CD4-positive, alpha-beta memory T cell (primary cell): ENCODE measurements at places on chromosomes 7 and 10. TPM values are rescaled to one million over a fixed set of nuclear protein-coding genes. Genes with fewer than 3 reads are reported as not detected.

AASS gene
- 3.0 TPM for total RNA-seq

NCF1 gene
- total RNA-seq = 5.0 TPM

RADIL gene
- total RNA-seq = not detected

GPR15LG gene
- total RNA-seq = not detected

TMEM229A gene
- total RNA-seq = not detected

ZPBP gene
- not detected for total RNA-seq

ZRANB1 gene
- 23.6 TPM for total RNA-seq

- no peak overlapping the region for H3K4me3 ChIP-seq
- no peaks in the 10 kb centered on the region for H3K27me3 ChIP-seq
- no peaks in the 10 kb centered on the region for H3K36me3 ChIP-seq
- peak; percentile 76 for DNase-seq
- H3K27ac ChIP-seq = peak overlapping the region; percentile 61
Measured at GRCh38 chr10:69425511-69426298, 9.0 kb upstream of the TACR2 start.

GRCh38 chr7:148537435-148537834, 53.1 kb upstream of the C7orf33 start:
- no peaks in the 10 kb centered on the region for H3K4me1 ChIP-seq
- no peaks in the 10 kb centered on the region for H3K27me3 ChIP-seq
- DNase-seq = no peak
- no peaks in the 10 kb centered on the region for H3K36me3 ChIP-seq
- no peak overlapping the region for H3K27ac ChIP-seq
- no peak overlapping the region for H3K4me3 ChIP-seq

GRCh38 chr10:35223016-35223415, 96.4 kb downstream of the CREM start:
- no peak for DNase-seq
- H3K27ac ChIP-seq = no peak overlapping the region
- H3K4me1 ChIP-seq = peaks cover 16% of the 10 kb centered on the region
- no peaks in the 10 kb centered on the region for H3K27me3 ChIP-seq
- H3K4me3 ChIP-seq = no peak overlapping the region
- H3K36me3 ChIP-seq = no peaks in the 10 kb centered on the region

DNA sequence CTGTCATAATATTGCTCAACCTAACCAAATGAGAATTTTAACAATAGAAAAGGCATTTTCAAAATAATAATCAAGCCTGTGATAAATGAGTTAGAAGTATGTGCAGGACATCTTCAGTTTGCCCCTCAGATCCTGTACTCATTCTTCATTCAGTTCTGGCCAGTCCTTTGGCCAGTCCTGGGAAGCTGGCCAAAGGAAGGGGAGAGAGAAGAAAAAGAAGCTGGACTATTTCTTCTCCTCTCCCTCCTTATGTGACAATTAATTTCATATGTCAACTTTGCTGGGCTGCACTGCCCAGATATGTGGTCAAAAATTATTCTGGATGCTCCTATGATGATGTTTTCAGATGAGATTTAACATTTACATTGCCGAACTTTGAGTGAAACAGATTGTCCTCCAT, 31.6 kb upstream of the ITGB8 start:
- no peak for DNase-seq
- H3K36me3 ChIP-seq = no peaks in the 10 kb centered on the region
- no peak overlapping the region for H3K4me3 ChIP-seq
- no peaks in the 10 kb centered on the region for H3K4me1 ChIP-seq
- H3K27ac ChIP-seq = no peak overlapping the region
- H3K27me3 ChIP-seq = no peaks in the 10 kb centered on the region

DNA sequence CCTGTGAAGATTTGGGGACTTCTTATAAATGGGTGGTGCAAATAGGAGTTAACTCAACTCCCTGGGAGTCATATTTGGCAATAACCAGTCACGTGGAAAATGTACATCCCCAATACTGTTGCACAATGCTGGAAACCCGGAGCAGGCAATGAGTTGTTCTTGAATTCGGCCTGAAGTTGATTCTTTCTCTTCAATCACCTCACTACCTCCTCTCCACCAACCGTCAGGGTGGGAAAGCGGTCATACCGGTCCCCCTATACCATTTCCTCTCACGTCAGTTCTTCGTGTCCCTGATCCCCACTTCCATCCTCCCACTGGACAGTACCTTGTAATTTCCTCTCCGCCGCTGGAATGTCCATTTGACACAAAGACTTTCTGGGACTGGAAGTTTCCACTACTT, 2.8 kb downstream of the GIMAP5 start:
- peaks cover 51% of the 10 kb centered on the region for H3K36me3 ChIP-seq
- peak overlapping the region; percentile 81 for H3K4me3 ChIP-seq
- no peak for DNase-seq
- H3K27me3 ChIP-seq = no peaks in the 10 kb centered on the region
- peaks cover 64% of the 10 kb centered on the region for H3K4me1 ChIP-seq
- H3K27ac ChIP-seq = peak overlapping the region; percentile 83

DNA sequence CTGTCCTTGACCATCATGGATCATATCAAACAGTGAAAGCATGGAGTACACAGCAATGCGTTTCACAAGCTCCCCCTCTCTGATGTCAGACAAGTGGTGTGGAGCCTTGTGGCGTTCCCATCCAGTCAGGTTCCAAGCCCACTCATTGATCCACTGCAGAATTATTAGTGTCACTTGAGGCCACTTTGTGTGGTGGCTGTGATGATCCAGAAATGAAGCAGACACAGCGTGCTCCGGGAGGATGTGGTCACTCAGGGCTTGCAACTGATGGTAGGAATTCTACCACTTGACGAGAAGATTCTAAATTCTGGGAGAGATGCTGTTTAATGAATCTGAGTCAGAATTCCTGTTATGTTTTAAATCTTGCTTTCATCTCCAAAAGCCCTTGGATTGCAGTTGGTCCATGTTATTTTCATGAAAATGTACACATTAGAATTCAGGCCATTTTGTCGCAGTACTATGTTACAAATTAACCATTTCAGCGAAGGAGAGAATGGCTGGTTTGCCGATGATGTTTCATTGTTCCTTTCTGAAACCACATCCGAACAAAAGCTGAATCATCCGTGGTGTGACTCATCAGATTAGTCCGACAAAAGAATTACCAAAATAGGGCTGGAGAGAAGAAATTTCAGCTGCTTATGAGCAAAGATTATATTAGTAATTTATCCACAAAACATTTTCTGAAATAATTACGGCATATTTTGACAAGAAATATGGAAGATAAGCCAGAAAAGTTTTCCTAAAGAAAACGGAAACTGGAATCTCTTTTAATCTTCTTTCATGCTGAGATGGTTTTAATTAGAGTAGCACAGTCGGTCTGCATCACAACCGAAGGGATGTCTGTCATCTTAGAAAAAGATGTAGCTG, 48.1 kb downstream of the INSYN2A start:
- no peaks in the 10 kb centered on the region for H3K4me1 ChIP-seq
- no peak overlapping the region for H3K4me3 ChIP-seq
- H3K27ac ChIP-seq = no peak overlapping the region
- H3K27me3 ChIP-seq = no peaks in the 10 kb centered on the region
- H3K36me3 ChIP-seq = no peaks in the 10 kb centered on the region

- H3K36me3 ChIP-seq = no peaks in the 10 kb centered on the region
- H3K4me1 ChIP-seq = no peaks in the 10 kb centered on the region
- no peak overlapping the region for H3K27ac ChIP-seq
- no peaks in the 10 kb centered on the region for H3K27me3 ChIP-seq
- DNase-seq = no peak
Measured at GRCh38 chr7:156474241-156474743, 166.3 kb upstream of the RNF32 start.

DNA sequence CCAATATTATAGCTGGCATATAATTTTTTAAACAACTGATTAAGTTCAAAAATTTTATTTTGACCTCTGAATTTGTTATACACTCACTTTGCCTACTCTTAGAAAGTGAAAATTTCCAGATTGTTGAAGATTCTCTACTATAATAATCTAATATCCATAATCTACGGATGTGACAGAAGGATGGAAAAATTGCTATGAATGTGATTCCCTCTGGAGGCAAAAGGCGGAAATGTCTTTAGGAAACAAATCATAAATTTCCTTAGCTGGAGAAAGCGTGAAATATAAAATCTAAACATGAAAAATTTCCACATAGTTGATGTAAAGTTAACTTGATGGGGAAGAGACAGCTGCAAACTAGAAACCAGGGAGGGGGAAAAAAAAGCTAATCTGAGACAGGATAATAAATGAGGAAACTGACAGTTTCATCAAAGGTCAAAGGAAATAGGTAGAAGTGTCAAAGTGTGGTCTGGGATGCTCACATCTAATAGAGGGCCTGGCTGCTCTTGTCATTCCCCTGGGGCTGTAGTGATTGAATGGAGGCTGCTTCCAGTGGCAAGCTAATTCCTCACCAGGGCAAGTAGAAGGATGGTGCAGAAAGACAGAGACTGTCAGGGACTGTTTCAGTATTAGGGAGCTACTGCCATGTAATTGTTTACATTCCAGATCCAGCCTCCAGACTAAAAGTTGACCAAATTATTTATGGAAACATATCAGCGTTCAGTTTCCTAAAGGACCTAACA, 264.5 kb downstream of the SDHAF3 start:
- no peak overlapping the region for H3K4me3 ChIP-seq
- H3K27ac ChIP-seq = no peak overlapping the region
- H3K27me3 ChIP-seq = no peaks in the 10 kb centered on the region
- no peaks in the 10 kb centered on the region for H3K36me3 ChIP-seq
- DNase-seq = no peak
- no peaks in the 10 kb centered on the region for H3K4me1 ChIP-seq

GRCh38 chr7:99734987-99735386, at the start of gene CYP3A7:
CYP3A7 (minus strand) TSS chr7:99735196; CDS start chr7:99735093, 103 bp downstream.
- DNase-seq = no peak
- H3K36me3 ChIP-seq = no peaks in the 10 kb centered on the region
- H3K4me3 ChIP-seq = no peak within 1 kb of the TSS
- H3K4me1 ChIP-seq = no peaks in the 10 kb centered on the region
- H3K27me3 ChIP-seq = no peaks in the 10 kb centered on the region

DNA sequence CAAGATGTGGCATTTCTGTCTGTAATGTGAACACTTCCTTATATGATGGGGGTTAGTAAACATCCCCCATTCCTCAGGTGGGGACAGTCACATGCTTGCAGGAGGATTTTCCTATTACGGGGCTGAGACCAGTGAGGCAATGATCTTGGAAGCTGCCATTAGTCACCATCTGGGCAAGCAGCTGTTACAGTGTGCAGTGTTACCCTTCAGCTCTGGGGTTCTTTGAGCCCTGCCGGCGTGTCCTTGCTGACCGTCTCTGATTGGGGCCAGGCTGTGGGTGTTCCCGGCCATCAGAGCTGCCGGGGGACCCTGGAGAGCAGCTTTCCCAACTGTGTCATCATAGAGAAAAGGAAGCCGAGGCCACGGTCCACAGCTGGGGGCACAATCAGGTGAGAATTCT, 126.8 kb upstream of the FAM20C start:
- no peak for DNase-seq
- no peaks in the 10 kb centered on the region for H3K36me3 ChIP-seq
- H3K27me3 ChIP-seq = no peaks in the 10 kb centered on the region
